Activated B cell treated with CpG ODN at 0.5 μM for 24 hours (primary cell): ENCODE measurements at places on chromosomes 2 and 18. TPM values are rescaled to one million over a fixed set of nuclear protein-coding genes. Genes with fewer than 3 reads are reported as not detected.

DNA sequence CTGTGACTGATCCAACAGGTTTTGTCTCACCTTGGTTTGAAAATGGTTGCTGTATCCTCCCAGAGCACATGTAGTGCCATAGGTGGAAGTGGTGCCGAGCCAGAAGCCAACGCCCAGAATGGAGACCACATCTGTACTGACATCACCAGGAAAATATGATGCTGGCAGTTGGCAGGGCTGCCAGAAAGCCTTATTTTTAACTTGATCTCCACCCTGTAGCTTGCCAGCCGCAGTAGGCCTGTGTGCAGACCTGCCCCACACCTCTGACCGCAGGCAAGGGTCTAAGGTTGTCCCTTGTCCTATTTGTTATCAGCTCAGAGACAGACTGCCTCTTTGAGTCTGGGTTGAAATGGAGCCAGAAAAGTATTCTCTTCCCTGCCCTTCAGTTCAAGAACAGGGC lies 123.5 kb upstream of the EML6 start:
- DNase-seq, result no peak

Gene KCNG2
- not detected in 2 replicates for total RNA-seq

- no peak for DNase-seq
Measured at GRCh38 chr2:234765279-234765678, 186.5 kb upstream of the SH3BP4 start.

- no peak for DNase-seq
Measured at GRCh38 chr2:104866883-104867812, 13.2 kb downstream of the POU3F3 start.

Gene CFC1
- not detected in 2 replicates for total RNA-seq

- DNase-seq, result no peak
Measured at GRCh38 chr2:205698286-205699268, 16.3 kb downstream of the NRP2 start.

DNA sequence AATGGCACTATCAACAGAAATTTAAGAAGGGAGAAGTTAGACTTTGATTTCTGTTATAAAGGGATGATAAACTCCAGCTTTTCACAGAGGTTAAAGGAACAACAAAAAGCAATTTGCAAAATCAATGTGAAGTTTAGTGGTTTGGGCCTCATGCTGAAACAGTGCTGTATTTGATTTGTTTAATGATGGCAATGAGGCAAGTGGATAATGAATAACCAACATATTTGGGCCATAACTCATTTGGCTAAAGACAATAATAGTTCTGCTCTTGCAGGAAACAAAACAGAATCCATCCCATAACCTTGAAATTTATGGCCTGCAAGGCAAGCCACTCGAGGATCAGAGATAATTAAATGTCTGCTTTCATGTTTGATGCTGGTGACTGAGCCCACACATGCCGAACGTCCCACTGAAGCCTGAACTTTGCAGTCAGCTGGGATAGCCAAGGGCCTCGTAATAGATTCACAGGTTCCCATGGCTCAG lies 56.5 kb downstream of the TPGS2 start:
- no peak for DNase-seq

Gene GAL3ST2
- 0.15 TPM in 1 of 2 replicates, not detected in the other for total RNA-seq

Gene TTLL4
- 36.0 and 37.2 TPM in 2 replicates for total RNA-seq

- no peak for DNase-seq
Measured at GRCh38 chr18:42743373-42744138, 371.9 kb downstream of the RIT2 start.

GRCh38 chr18:10164271-10165071 lies 250.7 kb downstream of the VAPA start:
- no peak for DNase-seq

GRCh38 chr2:23513872-23514793 lies 129.2 kb downstream of the KLHL29 start:
- DNase-seq, result no peak

- DNase-seq, result no peak
Measured at GRCh38 chr2:38146275-38146906, 70.4 kb upstream of the CYP1B1 start.

GRCh38 chr2:227188292-227188691 lies 23.9 kb downstream of the COL4A3 start:
- DNase-seq, result no peak

GRCh38 chr2:30422444-30423040 lies 24.5 kb upstream of the LCLAT1 start:
- no peak for DNase-seq

Gene HES6
- 4.4 and 5.0 TPM in 2 replicates for total RNA-seq

Gene WNT10A
- 26.9 and 31.8 TPM in 2 replicates for total RNA-seq

GRCh38 chr2:40480596-40480995 lies 28.7 kb upstream of the SLC8A1 start:
- no peak for DNase-seq

Gene NGEF
- total RNA-seq, result not detected in 2 replicates

GRCh38 chr2:39524756-39525635 lies 87.9 kb upstream of the MAP4K3 start:
- no peak for DNase-seq

GRCh38 chr2:139033300-139033699 lies 253.1 kb upstream of the NXPH2 start:
- DNase-seq, result no peak

Gene PAIP2B
- total RNA-seq, result 3.7 and 4.0 TPM in 2 replicates

DNA sequence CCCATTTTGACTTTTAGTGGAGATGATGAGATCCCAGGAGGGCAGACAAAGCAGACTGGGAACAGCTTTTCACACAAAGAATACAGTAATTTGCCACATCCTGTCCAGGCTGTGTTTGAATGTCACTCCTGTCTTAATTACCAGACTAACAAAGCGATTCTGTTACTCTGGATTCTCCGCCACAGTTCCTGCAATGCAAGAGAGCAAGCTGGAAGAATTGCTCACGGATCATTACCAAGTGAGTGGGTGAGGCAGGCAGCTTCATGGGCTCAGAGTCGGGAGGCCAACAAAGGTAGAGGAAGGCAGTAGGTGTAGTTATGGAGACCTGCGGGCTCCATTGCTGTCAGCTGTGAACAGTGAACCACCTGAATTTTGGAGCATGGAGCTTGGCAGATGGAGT lies 250.5 kb upstream of the ATP5MC3 start:
- no peak for DNase-seq

DNA sequence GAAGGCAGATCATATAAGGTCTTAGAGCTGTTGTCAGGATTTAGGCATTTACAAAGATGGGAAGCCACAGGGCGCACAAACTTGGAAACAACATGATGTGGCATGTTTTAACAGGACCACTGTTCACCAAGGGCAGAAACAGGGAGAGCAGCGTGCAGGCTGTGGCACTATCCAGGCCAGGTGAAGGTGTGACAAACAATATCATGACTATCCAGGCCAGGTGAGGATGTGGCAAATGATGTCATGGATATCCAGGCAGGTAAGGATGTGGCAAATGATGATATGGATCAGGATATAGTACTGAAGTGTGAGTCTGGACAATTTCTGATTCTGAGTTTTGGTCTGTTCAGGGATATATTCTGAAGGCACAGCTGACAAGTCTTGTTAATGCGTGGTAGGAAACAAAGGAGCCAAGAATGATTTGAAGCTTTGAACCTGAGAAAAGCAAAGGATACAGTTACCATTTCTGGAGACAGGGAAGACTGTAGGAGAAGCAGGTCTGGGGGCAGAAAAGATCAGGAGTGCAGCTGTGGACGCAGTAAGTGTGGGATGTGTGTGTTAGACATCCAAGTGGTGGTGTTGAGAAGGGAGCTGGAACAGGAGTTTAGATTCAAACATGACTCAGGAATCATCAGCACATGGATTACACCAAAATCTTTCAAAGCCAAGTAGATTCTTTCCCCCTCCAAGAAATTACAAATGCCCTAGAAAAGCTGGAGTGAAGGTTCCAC lies 205.9 kb downstream of the TMEM163 start:
- DNase-seq, result no peak

Gene PTGR3
- 19.0 and 19.3 TPM in 2 replicates for total RNA-seq

GRCh38 chr2:229870903-229871656 lies 50.7 kb downstream of the TRIP12 start:
- no peak for DNase-seq

DNA sequence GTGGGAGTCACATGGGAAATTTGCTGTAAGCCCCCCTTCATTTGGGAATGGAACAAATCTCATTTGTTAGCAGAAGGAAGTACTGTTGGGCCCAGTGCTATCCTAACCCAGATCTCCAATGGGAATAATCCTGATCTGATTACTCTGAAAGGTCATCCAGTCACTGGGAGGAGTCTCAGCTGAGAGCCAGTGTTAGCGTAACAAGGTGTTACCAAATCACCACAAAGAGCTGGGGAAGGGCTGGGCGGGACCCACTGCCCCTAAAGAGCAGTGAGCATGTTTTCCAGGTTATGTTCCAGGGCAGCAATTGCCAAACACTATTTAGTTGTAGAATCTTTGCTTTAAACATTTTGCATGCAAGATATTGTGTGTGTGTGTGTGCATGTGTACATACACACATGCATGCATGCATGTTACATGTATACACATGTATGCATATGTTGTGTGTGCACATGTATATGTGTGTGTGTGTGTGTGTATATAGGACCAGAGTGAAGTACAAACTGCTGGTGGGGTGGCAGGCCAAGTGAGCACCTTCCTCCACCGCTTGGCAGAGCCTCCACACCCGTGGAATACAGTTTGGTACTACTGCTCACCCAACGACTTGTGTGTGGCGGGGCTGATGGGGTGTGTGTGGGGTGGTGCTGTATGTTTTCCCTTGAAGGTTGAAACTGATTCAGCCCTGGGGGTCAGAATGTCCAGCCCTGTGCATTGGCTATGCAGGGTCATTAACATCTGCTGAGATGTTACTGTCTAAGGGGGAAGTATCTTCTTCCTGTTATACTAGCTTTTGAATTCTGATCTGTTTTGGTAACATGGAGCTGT lies 15.2 kb downstream of the INPP5D start:
- no peak for DNase-seq

GRCh38 chr18:78900938-78901909 lies 78.4 kb upstream of the SALL3 start:
- no peak for DNase-seq

Gene BCL2
- 125 and 145 TPM in 2 replicates for total RNA-seq

Gene TUBA4B
- 0.20 TPM in 1 of 2 replicates, not detected in the other for total RNA-seq
